ENCODE measurements at places on chromosomes 3 and 15.

- no peak for DNase-seq
Observed at GRCh38 chr3:105828703-105829102, 40.1 kb downstream of the CBLB start.

DNA sequence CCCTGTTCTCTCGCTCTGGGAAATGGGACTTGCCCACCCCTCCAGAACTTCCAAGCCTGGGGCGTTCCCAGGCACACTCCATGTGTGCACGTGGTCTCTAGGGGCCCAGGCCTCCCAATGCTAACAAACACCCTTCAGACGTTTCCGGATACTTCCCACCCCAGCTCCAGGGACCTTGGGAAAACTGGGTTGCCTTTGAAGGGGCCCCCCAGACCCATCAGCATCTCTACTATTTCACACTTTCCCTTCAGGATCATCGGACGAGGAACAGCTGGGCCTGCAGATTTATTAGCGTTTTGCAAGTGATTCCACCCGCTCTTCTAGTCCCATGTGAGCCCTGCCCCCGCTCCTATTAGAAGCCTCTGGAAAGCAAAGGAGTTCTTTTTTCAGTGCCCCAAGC, 63.2 kb downstream of the MAGEF1 start:
- DNase-seq: no peak

GRCh38 chr3:31922962-31923361, 58.1 kb downstream of the OSBPL10 start:
- DNase-seq: peak; percentile 83

DNA sequence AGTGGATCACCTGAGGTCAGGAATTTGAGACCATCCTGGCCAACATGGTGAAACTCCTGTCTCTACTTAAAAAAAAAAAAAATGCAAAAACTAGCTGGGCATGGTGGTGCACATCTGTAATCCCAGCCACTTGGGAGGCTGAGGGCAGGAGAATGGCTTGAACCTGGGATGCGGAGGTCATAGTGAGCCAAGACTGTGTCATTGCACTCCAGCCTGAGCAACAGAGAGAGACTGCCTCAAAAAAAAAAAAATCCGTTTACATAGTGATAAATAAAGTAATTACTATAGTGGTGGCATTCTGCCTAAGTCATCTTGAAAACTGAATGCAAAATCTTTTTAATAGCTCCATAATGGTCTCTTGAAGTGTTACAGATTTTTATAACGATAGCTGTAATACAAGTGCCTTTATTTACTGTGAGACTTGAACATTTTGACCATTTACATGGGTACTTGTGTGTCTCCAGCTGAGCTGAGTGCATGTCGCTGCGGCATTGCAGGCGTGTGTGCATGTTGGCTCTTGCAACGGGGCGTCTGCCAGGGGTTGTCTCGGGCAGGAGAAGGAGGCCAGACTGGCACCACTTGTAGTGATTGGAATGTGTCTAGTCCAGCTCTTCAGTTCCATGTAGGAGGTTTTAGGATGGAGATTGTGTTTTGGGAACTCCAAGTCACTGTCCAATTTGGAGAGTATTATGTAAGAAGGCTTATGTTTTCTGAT, 111.9 kb downstream of the IGF1R start:
- DNase-seq: no peak

DNA sequence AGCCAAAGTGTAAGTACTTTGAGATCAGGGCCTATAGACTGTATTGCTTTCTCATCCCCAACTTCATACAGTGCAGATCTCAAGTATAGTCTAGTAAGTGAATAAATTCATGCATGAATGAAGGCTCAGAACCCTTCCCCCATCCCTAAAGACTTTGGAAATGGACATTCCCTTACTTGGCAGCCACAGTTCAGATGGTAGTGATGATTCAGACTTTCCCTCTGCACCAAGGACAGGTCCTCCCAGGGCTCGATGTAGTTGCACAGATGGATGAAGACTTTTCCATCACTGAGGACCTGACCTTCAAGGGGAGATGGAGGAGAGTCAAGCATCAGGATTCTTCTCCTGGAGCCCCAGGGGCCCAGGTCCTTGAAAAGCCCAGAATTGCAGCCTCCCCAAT, 4.6 kb downstream of the TIMP4 start:
- DNase-seq: no peak

GRCh38 chr3:120908030-120908794, at the start of gene STXBP5L:
STXBP5L (plus strand) TSS chr3:120908205; CDS start chr3:120909579, 1,374 bp downstream.
- peak; percentile 51 for DNase-seq

DNA sequence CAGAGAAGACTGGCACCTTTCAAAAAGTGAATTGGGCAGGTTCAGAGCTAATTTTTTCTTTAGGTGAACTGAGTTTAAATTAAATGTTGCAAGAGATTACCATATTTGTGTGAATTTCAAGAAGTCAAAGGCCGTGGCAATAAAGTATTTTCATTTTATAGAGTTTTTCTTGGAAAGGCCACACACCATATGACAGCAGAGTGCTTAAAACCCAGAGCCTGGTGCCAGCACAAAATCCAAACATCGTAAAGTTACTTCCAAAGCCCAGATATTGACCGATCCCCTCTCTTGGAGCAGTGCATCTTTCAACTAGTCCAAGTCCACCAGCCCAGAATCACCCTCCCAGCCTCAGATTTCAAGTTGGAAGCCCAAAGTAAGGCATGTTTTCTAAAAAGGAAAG, 164.5 kb downstream of the VGLL4 start:
- DNase-seq: no peak

GRCh38 chr3:123586131-123586530, 1.3 kb upstream of the HACD2 start:
- DNase-seq: peak; percentile 72

DNA sequence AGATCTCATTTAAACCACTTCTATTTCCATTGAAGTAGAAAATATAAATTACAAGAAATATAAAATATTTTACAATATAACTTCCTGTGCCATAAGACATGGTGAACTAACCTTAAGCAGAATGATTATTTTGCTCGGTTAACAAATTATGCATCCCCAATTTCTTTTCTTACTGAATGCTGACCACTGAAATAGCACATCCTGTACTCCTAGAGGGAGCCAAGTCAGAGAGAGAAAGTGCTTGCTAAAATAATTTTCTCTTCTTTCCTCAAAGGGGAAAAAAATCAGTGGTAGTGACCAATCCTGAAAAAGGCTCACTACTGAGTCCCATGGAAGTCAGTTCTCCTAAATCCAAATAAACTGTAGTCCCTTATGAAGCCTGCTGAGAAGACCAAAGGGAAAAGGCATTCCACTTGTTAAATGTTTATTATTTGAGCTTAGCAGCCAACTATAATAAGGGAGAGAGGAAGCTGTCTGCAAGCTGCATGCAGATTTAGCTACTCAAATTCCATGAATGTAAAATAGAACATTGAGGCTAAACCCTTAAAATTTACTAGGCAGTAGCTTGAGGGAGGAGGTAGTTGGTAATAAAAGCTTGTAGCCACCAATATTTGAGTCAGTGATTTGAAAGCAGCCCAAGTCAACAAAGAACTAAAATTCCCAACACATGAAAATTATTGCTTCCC, 33.1 kb downstream of the CEP152 start:
- no peak for DNase-seq

DNA sequence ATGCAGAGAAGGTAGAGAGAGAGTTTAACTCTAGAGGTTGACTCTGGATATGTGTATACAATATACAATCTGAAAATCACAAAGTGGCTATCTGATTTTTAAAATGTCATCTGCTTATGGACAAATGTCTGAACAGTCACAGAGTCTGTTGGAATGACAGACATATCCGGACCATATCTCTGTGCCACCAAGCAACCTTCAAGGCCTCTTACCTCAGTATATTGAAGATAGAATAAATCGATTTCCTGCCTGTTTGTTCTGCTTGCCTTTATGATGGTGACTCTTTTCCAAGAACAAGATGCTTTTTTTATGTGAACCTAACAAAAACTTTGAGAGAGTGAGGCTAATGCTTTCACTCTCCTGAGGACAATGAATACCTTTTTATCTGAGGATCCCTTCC, 151.1 kb downstream of the RBPMS2 start:
- DNase-seq: no peak

- no peak for DNase-seq
Observed at GRCh38 chr3:61008998-61009380, 242.3 kb downstream of the FHIT start.

DNA sequence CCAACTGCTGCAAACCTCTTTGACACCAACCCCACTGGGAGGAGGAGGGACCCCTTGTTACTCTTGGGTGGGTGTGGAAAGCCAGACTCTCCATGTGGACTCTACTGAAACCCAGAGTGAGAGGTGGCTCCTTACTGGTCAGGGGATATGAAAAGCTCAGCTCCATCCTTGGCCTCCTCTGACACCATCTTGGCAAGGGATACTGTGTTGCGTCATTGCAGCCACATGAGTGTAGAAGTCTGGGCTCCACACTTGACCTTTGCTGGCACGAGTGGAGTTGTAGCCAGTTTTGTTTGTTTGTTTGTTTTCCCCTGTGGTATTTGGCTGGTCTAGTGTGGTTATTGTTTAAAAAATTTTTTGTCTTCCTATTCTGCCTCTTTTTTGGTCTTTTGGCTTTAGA, 289.1 kb downstream of the GAP43 start:
- DNase-seq: no peak

- no peak for DNase-seq
Observed at GRCh38 chr3:56357266-56357665, 111.0 kb downstream of the ERC2 start.

- DNase-seq: no peak
Observed at GRCh38 chr15:70632491-70633102, 130.8 kb downstream of the UACA start.

GRCh38 chr3:60698117-60698516, 553.1 kb downstream of the FHIT start:
- DNase-seq: no peak

DNA sequence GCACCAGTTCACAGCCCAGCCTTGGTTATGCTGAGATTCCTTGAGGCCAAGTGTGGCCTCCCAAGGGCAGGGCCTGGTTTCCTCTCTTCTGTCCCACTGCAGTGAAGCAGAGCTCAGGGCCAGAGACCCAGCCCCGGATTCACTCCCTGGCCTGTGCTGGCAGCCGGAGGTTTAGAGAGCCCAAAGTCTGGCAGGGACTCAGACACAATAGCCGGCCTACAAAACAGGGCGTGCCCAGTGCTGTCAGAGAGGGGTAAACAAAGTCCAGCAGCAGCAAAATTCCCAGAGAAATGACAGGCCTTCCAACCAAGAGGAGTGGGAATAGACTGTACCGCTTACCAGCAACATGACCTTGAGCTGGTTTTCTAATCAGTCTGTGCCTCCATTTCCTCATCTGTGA, 14.0 kb downstream of the VIPR1 start:
- DNase-seq: no peak

- DNase-seq: no peak
Observed at GRCh38 chr3:58742239-58742638, 75.7 kb upstream of the FAM3D start.

- DNase-seq: no peak
Observed at GRCh38 chr3:77699125-77699691, 659.3 kb downstream of the ROBO2 start.

DNA sequence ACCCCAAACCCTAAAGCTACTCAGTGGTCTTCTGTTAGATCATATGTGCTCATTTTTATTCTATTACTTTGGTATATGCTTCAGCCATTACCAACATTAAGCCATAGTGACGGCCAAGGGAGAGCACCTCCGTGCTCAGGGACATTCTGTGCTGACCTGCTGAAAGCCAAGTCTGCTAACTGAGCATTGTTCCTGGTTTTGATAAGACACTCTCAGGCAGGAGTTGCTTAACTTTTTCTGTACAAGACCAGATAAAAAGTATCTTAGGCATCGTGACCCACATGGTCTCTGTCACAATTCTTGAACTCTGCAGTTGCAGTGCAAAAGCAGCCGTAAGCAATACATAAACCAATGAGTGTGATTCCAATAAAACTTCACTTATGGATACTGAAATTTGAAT, 100.6 kb downstream of the KLHL25 start:
- DNase-seq: no peak

DNA sequence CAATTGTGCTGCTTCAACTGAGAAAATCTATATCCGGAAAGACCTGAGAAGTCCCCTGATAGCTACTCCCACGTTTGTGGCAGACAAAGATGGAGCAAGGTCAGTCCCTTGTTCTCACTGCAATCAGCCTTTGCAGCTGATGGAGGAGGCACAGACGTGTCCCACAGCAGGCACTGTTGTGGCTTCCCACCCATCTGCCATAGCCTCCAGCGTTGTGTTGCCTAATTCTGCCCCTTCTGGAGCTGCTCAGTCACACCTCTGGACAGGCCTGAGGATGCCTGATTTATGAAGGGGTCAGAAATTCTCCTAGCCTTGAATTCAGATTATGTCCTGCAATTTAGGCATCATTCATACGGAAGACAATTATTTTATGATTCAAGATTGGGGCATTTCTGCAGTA, 41.9 kb downstream of the MRPS25 start:
- DNase-seq: no peak

DNA sequence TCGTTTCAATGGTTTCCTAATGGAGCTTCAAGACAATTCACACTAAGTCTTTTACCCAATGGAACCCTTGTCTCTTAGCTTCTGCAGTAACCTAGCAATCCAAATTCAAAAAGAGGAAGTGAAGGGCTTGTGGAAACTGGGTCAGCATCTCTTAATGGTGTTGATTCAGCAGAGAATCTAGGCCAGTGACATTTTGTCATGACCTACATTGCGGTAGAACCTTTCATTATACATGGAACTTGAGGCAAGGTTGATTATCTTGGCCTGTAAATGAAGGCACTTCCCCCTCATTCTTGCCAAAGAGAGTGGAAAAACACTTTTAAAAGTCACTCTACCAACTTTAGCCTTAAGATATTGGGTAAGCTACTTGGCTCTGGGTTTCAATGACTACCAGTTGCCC, 42.8 kb downstream of the C2CD4B start:
- DNase-seq: no peak

DNA sequence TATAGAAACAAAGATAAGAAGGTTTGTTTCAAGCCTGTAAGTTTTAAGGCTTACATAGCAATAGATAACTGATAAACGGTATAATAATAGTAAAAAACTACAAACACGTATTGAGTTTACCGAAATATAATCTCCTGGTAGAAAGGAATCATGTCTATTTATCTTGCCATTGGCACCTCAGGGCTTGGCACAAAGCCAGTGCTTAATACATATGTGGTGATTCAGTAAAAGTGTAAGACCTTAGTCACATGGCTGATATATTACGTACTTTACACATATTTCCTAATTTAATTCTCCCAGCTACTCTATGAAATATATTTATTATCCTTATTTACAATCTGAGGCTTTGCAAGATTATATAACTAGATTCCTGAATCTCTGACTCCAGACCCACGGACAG, 32.0 kb upstream of the SLCO3A1 start:
- DNase-seq: no peak

Measured in HepG2 (cell line).